ENCODE measurements at places on chromosomes 6 and 20.

DNA sequence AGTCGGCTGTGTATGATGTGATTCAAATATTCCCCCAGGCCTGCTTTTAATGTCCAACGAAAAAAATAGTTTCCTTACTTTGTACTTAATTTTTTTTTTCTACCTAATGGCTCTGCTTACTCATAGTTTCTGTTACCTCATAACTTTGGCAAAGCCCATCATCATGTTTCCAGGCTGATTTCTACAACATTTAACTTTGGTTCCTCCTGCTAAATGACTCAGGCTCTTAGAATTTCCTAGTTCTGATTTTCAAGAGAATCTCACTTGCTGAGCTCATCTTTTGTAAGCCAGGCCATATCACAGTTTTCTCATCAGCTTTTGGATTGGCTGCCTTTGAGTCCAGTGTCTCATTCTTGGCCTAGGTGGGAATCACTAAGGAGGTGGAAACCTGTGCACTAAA is 323.1 kb downstream of the HDGFL1 start:
- peak; percentile 86 for DNase-seq

DNA sequence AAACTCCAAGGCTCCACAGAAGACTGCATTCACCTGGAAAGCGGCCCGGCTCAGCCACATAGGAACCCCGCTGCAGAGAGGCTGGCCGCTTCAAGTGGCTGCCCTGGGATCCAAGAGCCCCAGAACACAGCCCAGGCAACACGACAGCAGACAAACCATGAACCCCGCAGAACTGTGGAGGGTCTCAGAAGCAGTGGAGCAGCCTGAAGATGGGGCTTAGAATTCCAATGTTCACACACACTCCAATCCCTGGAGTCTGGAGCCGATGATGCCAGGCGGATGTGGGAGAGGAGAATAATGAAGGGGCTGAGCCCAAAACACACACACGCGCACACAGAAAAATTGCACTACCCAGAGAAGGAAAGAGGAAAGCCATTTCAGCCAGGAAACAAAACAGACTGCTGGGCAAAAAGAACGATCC is 52.4 kb downstream of the NINL start:
- peak; percentile 72 for DNase-seq

DNA sequence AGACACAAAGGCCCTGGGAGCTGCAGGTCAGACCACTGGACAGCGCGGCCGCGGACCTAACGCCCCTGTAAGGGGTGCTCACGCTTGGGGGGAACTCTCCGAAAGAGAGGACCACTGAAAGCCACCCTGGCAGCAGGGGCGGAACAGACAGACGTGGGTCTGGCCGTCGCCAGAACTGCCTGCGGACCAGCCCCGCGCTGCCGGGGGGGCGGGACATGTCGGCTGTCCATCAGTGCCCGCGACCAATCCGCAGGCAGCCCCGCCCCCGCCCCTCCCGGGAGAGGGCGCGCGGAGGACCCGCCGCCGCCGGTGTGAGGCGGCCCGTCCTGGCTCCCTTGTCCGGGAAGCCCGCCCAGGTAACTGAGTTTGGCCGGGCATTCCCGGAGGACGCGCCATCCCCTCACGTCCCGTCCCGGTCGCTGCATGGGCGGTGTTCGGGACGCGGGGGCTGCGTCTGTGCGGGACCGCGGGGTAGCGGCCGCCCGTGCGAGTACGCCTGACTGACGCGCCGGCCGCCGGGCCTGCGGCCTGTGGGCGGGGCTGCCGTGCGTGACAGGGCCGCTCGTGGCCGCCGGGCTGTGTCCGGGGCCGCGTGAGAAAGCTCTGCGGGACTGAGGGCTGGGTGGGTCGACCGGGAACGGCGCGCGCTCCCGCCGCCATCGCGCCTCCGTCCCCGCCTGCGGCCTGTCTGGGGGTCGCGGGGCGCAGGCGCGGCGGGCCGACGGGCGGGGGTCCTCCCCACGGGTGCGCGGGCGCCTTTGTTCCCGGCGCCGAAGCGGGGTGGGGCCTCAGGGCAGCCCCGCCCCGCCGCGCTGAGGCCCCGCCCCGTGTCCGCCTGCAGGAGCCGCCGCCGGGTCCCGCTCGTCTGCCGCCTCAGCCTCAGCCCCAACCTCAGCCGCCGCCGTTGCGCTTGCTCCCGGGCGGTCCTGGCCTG is at the start of gene PLCG1:
TSS of gene PLCG1 (plus strand) at position 864 of the 934 bp plus-strand sequence. CDS start 99 bp downstream, outside the sequence.
- peak; percentile 99 for DNase-seq

DNA sequence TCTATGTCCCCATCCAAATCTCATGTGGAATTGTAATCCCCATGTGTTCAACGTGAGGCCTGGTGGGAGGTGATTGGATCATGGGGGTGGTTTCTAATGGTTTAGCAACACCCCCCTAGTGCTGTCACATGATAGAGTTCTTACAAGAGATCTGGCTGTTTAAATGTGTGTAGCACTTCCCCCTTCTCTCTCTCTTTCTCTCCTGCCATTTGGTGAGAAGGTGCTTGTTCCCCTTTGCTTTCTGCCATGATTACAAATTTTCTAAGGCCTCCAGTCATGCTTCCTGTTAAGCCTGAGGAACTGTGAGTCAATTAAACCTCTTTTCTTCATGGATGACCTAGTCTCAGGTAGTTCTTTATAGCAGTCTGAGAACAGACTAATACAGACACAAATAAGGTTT is 165.4 kb downstream of the OGFRL1 start:
- DNase-seq = no peak

- no peak for DNase-seq
Measured at GRCh38 chr20:51797357-51798025, 4.8 kb downstream of the SALL4 start.

- DNase-seq = no peak
Measured at GRCh38 chr6:96196633-96197032, 180.9 kb downstream of the FUT9 start.

GRCh38 chr6:15458021-15458459 is 204.8 kb downstream of the DTNBP1 start:
- no peak for DNase-seq

- DNase-seq = no peak
Measured at GRCh38 chr6:44504301-44504791, 116.8 kb downstream of the CDC5L start.

DNA sequence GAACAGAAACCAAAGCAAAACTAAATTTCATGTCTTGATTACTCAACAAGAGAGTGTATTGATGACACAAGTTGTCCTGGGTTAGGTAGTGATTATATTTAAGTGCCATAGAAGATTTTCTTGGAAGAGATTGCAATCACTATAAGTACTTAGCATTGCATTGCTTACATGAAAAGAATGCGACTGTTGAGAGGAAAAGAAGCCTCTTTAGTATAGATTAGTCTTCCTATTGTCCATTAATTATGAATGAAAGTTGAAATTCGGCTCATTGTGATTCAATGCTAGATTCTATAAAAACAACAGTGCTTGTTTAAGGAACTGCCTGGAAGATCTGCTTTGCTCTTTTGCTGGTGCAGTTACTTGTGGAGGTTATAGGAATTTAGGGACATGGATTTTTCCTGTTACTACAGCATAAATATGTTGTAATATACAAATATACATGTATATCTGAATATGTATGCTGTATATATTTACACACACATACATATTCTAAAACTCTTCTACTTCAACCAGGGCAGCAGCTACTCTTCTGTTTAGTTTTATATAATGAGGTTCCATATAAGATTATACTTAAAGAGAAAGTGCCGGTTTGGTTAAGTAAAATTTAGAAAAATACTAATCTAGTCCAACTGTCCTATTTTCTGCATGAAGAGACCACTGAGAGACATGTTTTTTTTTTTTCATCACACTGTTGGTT is 796.3 kb downstream of the KIF16B start:
- DNase-seq = no peak

GRCh38 chr6:170147832-170148708 is 142.8 kb downstream of the DLL1 start:
- DNase-seq = no peak

GRCh38 chr6:44598679-44599078 is 211.2 kb downstream of the CDC5L start:
- DNase-seq = no peak

GRCh38 chr6:133863228-133863627 is 25.7 kb upstream of the TCF21 start:
- no peak for DNase-seq

DNA sequence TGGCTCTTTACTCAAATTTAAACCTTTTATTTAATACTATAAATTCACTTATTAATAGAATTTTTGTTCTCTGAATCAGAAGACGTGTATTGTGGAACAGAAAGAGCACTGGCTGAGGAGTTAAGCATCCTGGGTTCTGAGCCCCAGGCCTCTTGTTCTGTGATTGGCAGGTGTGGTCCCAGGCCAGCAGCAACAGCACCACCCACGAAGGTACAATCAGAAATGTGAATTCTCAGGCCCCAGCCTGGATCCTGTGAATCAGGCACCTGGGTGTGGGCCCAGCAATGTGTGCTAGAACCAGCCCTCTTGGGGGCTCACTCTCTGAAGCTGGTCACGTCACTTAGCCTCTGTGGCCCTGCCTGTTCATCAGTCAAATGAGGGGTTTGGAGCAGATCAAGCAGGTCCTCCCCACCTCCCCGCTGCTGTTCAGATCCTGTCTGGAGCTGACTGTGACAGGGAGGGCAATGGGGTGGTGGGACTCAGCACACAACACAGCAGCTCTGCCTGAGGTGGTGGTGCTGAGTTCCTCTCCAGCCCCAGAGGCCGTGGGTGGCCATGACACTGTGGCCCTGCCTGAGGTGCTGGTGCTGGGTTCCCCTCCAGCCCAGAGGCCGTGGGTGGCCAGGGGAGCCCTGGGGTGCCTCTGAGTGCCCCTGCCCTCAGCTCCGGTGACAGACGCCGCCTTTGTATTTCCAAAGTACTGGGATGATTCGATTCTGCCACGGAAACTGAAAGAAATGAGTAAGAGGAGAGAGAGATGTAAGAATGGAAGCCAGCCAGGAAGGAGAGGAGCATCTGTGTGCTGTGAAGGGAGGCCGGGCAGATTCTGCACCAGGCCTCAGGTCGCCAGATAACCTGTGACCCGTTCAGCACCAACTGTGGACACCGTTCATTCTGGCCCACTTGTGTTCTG is 41.6 kb upstream of the FRMD1 start:
- no peak for DNase-seq

- peak; percentile 89 for DNase-seq
Measured at GRCh38 chr20:33909331-33909921, 84.3 kb upstream of the RALY start.

GRCh38 chr6:88361298-88361697 is 195.2 kb upstream of the CNR1 start:
- DNase-seq = no peak

All from GM03348 (cell line).